Activated CD4-positive, alpha-beta T cell treated with anti-CD3 and anti-CD28 coated beads for 4 hours (primary cell): ENCODE measurements at places on chromosomes 11 and 22.

- DNase-seq, result no peak
These were observed 34.4 kb downstream of the SCUBE2 start for GRCh38 chr11:9057007-9057406.

- no peak for DNase-seq
These were observed 57.8 kb downstream of the PPFIBP2 start for GRCh38 chr11:7571640-7572000.

- no peak for DNase-seq
These were observed 29.8 kb downstream of the SCUBE1 start for GRCh38 chr22:43313244-43313889.

DNA sequence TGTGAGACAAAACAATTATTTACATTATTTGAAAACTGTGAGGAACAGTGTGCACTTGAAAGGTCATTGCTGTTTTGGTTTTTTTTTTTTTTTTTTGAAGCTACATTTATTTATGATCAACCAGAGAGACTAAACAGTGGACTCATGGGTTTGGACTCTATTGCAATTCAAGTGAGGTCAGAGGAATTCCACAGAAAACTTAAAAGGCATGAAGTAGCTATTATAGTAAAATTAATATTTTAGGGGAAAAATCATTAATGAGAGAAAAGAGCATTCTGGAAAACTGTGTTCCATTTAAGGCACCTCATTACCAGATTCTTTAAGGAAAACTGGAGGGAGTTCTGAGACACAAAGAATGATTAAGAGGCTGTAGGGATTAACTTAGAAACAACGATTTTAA is 102.8 kb downstream of the WNT11 start:
- no peak for DNase-seq

GRCh38 chr11:87298155-87298554 is 260.4 kb downstream of the TMEM135 start:
- no peak for DNase-seq

- DNase-seq, result no peak
These were observed 8.3 kb downstream of the IGF2 start for GRCh38 chr11:2130881-2131352.
